ENCODE measurements at places on chromosomes 2 and 18.

GRCh38 chr2:117086943-117087250, 727.6 kb upstream of the DDX18 start:
- DNase-seq = no peak

GRCh38 chr2:130912471-130912870, 75.8 kb downstream of the ARHGEF4 start:
- no peak for DNase-seq

DNA sequence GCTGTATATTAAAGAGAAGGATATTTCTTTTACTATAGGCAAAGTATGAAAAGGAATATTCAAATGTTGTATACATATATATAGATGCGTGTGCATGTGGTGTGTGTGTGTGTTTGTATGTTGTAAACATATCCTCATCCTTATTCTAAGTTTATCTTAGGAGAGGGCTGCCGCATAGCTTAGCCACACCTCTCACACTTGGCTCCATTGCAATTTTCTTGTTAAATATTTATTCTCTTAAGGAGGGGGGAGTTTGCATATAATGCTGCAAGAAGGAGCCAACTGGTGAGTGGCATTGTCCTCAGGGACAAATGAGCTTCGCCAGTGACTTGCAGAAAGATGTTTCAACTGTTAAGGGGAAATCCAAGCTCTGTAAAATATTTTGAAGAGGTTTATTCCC, 360.1 kb upstream of the RND3 start:
- no peak for DNase-seq

GRCh38 chr2:74101574-74102300, 46.0 kb downstream of the BOLA3 start:
- no peak for DNase-seq

DNA sequence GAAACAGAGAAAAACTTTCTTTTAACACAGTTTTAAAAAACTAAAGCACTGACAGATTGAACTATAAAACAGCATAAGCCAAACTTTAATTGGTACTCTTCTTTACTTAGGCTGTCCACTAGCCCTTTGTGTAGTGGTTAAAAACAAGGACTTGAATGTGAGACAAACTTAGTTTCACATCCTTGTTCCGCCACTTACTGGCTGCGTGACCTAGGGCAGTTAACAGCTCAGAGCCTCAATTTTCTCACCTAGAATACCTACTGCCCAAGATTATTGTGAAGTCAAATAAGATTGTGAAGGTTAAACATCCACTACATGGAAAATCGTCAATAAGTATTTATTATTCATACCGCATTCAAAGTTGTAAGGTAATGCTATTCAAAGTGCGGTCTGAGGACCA, 2.0 kb downstream of the WDR35 start:
- no peak for DNase-seq

GRCh38 chr2:3739313-3739712, 35.9 kb downstream of the DCDC2C start:
- DNase-seq = no peak

- DNase-seq = no peak
Measured at GRCh38 chr2:22518641-22519040, 866.3 kb upstream of the KLHL29 start.

DNA sequence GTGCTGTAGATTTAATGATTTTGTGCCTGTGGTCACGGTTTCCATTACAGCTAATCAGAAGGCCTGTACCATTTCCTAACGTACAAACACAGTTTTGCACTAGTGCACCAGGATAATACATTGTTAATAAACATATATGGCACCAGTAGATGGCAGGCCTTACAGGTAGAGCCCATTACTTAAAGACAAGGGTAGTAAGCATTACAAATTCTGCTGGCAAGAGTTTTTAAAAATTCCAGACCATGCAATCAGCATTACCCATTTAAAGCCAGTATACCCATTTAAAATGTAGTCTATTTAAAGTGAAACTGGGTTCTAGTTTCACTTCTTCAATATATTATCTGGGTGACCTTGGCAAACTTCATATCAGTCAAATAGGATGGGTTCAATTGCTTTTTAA, 224.2 kb downstream of the NUP35 start:
- no peak for DNase-seq
